ENCODE measurements at places on chromosomes 2 and 18. TPM values are rescaled to one million over a fixed set of nuclear protein-coding genes. Genes with fewer than 3 reads are reported as not detected.
A peak's percentile ranks its signal among the peaks of the same experiment; 100 is the strongest.

GRCh38 chr2:202135091-202135874, 62.2 kb downstream of the KIAA2012 start:
- no peak for DNase-seq

PPM1B gene
- 88.0 TPM for total RNA-seq

GRCh38 chr2:199228887-199229819, 228.6 kb downstream of the SATB2 start:
- no peak for DNase-seq

DNA sequence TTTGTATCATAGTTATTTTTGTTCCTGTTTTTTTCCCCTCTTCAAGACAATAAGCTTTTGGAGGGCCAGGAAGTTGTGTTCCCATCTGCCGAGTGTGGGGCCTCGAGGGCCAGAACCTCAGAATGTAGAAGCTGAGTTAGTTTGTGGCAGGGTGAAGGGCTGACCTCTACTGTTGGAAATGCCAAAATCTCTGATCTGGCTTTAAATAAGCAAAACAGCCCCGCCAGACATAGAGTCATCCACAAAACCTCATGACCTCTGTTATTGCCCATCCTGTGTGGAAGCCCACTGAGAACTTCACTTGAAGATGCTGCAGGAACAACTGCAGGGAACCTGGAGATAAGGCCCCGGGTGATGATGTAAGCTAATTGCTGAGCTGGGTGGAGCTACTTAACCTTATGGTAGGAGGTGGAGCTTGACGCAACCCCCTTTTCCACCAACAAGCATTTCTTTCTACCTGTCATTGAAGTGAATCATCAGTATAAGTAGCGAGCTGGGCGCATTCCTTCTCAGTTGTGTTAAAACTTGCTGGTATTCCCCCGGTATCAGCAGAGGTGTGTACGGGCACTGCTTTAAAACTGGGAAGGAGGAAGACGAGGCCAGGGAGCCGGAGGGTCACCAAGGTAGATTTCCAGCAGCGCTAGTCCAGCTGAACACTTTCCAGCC, 177.2 kb downstream of the NEDD4L start:
- no peak for DNase-seq

TRIB2 gene
- total RNA-seq, result 85.1 TPM

DNA sequence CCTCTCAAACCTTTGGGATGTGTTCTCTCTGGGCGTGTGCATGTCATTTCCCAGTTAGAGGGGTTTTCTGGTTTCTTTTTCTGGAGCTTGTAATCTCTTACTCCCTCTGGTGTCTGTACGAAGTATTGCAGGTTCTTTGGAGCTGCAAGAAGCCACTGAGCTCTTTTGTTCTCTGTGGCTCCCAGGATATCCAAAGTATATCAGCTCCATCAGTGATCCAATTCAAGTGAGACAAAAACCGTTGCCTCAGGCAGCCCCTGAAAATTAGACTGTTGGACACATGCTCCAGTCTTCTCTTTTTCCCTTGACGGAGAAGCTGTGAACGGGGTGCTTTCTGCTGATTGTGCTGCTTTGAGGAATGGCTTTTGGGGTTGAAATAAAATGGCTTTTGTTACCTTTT, 59.0 kb upstream of the LDLRAD4 start:
- peak; percentile 71 for DNase-seq

GRCh38 chr2:186588940-186589611, 780 bp upstream of the ITGAV start:
- DNase-seq, result no peak

GRCh38 chr2:120134263-120134662, 88.9 kb downstream of the TMEM185B start:
- DNase-seq, result no peak

GRCh38 chr2:194314042-194314441, 1343.0 kb upstream of the SLC39A10 start:
- no peak for DNase-seq

DNA sequence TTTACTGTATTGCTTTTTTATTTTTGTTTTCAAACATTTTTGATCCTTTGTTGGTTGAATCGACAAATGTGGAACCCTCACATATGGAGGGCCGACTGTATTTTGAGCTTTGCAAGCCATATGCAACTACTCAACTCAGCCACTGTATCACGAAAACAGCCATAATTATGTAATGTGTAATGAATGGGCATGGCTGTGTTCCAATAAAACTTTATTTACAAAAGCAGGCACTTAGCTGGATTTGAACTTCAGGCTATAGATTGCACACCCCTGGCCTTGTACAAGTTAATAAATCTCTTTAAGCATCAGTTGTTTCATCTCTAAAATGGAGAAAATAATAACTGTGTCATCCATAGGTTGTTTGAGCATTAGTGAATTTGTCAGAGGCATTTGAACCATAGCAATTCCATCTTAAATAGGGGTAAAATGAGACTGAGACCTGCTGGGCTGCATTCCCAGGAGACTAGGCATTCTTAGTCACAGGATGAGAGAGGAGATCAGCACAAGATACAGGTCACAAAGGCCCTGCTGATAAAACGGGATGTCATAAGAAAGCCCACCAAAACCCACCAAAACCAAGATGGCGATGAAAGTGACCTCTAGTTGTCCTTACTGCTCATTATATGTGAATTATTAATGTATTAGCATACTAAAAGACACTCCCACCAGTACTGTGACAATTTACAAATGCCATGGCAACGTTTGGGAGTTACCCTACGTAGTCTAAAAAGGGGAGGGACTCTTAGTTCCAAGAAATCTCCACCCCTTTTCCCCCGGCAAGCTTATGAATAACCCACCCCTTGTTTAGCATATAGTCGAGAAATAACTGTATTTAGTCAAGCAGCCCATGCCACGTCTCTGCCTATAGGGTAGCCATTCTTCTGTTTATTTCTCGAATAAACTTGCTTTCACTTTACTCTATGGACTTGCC, 13.7 kb upstream of the LTBP1 start:
- no peak for DNase-seq

DNA sequence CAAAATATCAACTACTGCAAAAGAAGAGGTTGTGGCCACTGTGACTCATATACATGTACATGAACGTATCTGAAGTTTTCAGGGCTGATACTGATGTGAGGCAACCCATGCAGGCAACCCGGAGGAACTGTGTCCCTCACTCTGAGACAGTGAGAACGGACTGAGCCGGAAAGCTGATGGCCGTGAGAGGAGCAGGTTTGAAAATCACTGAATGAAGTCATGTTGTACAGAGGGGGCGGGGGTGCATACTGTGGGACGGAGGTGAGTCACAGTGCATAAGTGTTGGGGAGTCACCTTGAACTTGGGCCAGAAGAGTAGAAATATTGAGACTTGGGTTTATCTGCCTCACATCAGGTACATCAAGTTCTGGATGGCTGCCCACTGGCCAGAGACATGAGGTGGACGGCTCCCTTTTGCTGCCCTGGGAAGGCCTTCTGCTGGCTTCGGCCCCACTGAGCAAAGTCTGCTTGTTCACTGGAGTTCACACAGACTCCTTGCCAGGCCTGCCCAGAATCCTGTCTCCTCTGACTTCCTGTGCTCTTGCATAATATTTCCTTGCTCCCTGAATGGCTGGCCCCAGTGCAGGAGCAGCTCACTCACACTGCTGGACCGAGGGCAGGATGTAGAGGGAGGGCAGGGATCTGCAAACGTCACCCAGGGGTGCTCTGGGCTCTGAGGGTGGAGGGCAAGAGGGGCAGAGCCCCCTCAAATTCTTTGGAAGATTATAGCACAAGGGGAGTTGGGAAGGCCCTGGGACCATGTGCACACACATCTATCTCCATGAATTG, 18.1 kb downstream of the EPAS1 start:
- no peak for DNase-seq

SDC1 gene
- total RNA-seq, result not detected

ALPG gene
- total RNA-seq, result not detected

- DNase-seq, result no peak
Observed at GRCh38 chr2:239889641-239890121, 135.5 kb downstream of the NDUFA10 start.

GRCh38 chr2:213015387-213016165, 135.8 kb downstream of the IKZF2 start:
- no peak for DNase-seq

- peak; percentile 40 for DNase-seq
Observed at GRCh38 chr2:136114382-136114781, 3.6 kb downstream of the CXCR4 start.

- DNase-seq, result no peak
Observed at GRCh38 chr2:69238449-69239031, 148.5 kb downstream of the GFPT1 start.

NEU4 gene
- not detected for total RNA-seq

GRCh38 chr18:57544936-57545660, 41.4 kb downstream of the FECH start:
- DNase-seq, result no peak

DNA sequence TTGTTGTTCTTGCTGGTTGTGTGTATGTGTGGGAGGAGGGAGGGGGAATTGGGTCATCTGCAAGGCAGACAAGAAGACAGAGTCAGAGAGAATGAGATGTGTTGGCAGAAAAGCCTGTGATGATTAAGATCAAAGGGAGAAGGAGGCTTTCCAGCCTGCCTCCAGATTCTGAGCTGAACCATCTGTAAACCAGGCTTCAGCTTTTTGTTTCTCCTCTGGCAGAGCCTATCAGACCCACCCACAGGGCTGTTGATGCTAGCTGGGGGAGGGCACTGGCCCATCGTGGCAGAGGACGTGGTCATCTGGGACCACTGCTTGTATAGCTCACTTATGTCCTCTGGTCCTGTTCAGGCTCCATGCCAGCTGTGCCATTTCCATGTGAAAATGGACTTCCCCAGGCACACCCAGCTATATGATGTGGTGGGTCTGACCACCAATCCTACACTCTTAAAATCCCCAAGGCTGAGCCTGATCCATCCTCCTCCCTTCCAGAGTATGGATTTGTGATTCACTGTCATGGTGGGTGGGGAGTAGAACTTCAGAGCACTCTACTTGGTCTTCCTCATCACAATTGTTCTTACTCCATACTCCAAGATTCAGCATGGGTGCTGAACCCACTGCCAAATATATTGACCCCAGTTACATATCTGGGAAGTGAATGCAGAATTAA, 27.8 kb upstream of the COL6A3 start:
- peak; percentile 47 for DNase-seq

PSMA8 gene
- total RNA-seq, result 1.4 TPM

DNA sequence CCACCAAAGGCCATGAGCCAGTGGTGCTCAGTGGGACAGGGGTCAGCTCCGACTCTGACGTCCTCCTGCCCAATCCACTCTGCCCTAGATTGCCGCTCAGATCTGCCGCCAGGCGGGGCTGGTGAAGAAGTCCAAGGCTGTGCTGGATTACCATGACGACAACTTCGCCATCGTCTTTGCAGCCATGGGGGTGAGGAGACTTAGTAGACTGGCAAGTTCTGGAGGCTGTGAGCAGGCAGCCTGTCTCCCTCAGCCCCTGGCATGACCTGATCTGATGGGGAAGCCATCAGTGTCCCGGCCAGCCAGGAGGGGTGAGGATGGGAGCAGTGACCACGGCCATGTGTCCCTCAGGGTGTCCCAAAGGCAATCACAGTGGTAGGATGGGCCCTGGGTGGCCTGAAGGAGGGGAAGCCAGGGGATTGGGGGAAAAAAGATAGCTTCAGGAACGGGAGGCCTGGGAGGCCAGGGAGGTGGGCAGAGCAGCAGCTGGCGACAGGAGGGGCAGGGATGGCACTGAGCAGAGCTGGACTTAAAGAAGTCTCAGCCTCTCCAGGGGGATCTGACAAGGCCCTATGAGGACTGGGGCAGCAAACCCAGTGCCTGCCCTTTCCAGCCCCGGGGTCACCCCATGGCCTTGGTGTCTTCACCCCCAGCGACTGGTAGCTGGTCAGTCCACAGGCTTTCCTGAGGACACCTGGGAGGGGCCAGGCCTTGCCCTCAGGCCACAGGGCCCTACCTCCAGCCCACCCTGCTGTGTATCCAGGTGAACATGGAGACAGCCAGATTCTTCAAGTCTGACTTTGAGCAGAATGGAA, 17.4 kb upstream of the ANKRD53 start:
- no peak for DNase-seq

- no peak for DNase-seq
Observed at GRCh38 chr2:15704086-15704787, 112.6 kb downstream of the DDX1 start.

DNA sequence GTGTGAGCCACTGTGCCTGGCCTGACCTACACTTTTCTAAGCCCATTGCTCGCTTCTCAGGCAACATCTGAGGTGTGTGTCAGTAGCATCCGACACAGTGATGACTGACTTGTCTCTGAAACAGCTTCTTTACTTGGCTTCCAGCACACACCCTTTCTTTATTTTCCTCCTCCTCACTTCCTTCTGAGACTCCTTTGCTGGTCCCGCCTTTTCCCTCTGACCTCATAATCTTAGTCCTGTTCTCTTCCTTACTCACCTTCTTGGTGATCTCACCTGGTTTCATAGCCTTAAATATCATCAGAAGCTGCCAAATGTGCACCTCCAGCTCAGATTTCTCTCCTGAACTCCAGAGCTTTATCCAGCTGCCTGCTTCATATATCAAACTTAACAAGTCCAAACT, 66.6 kb upstream of the PELI1 start:
- DNase-seq, result no peak

GRCh38 chr2:237682856-237683670, 55.7 kb downstream of the LRRFIP1 start:
- no peak for DNase-seq

DNA sequence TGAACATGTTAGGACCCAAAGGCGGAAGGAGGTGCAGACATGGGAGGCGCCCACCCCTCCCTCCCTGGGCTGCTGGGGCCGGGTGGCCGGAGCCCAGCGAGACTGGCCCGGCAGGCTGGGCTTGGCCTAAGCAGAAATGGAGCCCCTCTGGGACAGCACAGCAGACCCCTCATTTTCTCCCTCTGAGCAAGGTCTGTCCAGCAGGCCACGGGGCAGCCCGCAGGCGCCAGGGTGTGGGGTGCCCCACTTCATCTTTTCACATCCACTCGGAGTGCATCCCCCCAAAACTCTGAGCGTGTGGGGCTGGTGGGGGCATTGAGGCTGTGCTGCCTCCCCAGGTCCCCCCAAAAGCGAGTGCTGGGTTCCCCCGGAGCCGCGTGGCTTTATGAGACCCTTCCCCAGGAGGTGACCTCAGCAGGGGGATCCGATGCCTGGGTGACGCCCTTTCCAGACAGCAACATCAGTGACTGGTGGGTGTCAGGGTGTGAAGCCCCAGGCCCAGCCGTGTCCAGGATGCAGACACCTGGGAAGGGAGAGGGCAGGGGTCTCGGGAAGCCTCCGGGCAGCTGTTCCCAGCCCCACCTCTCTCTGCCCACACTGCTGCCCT, 36.7 kb upstream of the GPC1 start:
- DNase-seq, result no peak

GRCh38 chr2:59919579-59919978, 633.9 kb downstream of the BCL11A start:
- no peak for DNase-seq

- no peak for DNase-seq
Observed at GRCh38 chr18:45423659-45424058, 191.6 kb upstream of the SLC14A2 start.

KCNE4 gene
- not detected for total RNA-seq

TSPYL6 gene
- total RNA-seq, result not detected

GRCh38 chr18:50722311-50722710, 97.5 kb downstream of the MRO start:
- DNase-seq, result no peak

LOXL3 gene
- total RNA-seq, result not detected

DNA sequence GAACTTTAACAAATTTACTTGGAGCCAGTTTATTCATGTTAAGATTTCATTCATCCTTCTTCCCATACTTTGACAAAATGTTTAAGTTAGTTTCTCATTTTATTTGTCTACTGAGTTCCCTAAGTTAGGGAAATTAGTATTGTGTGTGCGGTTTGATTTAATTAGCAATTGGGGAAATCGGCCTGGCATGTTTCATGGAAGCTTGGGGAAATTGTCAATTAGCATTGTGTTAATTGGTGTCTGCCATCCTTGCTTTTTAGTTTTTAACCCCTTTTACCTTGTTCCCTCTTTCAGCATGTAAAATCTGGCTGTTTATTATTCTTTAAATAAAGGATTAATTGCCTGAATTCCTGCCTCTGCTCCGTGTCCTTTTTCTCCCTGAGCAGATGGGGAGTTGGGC, 279.6 kb downstream of the BCL11A start:
- DNase-seq, result no peak
